ENCODE measurements at places on chromosomes 3 and 15.

DNA sequence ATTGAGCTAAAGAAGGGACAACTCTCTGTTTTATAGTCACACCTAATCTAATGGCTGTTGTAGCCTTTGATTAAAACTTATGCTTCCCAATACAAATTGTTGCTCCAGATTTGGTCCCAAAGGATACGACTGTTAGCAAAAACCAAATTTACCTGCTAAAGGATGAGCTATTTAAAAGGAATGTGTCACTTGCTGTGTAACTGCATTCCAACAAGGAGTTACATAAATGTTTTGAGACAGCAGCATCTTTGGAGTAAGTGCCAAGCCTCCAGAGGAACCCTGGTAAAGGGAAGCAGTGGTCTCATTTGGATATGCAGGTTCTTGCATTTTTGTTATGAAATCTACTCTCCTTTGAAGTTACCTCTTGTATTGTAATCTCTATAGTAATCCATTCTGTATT, 233.3 kb downstream of the THSD4 start:
- DNase-seq: no peak

- no peak for DNase-seq
These were observed 421.5 kb downstream of the LPP start for GRCh38 chr3:188575501-188575900.

DNA sequence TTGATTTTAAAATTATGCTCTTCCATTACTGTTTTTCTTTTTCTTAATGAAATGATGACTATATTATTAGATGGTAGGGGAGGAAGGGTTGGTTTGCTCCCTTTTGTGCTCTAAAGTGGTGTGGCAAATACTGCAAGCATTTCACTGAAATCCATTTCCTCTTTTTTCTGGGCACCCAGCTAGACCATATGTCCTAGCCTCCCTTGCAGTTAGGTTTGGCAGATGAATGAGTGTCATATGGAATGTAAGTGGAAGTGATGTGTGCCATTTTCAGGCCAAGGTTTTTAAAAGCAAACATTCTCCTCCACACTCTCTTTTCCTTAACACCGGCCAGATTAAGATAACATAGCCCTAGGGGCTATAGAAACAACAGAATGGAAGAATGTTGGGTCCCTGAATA, 363.0 kb downstream of the FGF12 start:
- no peak for DNase-seq

DNA sequence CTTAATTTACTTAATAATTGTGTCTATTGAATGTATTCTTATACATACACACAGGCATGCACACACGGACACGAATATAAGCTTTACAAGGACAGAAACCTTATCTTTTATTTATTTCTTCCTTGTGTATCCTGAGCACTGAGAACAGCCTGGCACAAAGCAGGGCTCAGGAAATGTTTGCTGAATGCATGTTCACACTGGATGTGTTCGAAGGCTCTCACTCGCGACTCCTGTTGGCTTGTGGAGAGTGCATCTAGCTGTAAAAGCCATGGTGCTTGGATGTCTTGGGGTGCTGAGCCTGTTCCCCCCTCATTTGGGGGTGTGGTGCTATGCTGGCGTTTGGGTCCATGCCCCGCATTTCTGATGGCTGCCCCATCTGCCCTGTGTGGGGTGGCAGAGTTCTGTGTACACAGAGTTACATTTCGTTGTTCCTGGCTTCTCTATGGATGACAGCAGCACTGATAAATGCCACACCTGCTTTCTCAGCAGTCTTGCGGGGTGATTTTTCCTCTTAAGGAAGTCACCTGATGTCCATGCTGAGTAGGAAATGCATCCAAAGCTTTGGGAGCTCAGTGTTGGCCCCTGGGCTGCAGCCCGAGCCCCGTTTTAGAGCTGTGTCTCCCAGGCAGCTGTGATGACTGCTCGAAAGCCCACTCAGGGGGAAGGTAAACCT, 148.5 kb downstream of the IGF1R start:
- DNase-seq: no peak

GRCh38 chr15:62352817-62353216, 187.7 kb upstream of the C2CD4B start:
- DNase-seq: no peak

DNA sequence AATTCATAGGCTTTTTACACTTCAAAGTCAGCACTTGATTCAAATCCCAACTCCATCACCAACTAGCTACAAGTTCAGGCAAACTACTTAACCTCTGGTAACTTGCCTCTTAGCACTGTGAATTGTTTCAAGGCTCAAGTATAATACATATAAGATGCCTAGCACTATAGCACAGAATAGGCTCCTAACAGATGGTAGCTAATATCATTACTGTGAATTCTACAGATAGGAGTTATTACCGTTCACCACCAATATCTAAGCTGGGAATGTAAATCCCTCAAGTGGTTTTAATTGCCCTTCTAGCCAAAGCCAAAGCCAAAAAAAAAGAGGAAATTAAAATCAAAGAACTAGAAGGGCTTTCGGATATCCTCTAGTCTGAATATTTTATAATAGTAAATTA, 15.4 kb downstream of the DLG1 start:
- no peak for DNase-seq

- no peak for DNase-seq
These were observed 50.5 kb upstream of the KCNMB2 start for GRCh38 chr3:178485756-178486155.

GRCh38 chr3:193816656-193817311, 223.8 kb downstream of the OPA1 start:
- DNase-seq: no peak

- no peak for DNase-seq
These were observed 54.2 kb upstream of the PIK3R4 start for GRCh38 chr3:130800829-130801228.

DNA sequence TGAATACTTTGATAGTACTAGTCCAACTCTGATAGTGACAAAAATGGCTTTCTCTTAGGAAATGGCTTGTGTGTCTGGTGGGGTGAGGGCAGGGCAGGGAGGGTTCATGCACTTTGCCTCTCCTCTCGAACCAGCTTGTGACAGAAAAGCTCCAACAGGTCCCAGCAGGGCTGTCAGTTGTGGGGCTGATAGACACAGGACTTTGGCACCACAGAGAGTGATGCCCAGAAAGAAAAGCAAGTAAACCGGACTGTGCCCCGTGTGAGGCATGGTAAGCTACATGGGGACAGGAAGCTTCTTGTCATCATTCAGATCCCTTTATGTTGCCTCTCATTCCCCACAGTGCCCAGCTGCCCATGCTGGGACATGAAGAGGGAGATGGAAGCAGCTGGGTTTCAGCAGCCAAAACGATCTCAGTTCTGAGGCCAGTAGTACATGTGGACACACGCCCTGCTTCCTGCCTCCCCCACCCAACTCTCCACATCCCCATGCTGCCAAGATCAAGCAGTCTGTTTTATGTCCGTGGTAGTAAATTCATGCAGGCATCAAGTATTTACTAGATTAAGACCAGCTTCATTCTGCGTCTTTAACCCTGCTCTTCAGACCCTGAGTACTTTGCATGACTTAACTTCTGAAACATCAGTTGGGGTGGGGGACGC, 29.7 kb upstream of the LIPC start:
- DNase-seq: no peak

DNA sequence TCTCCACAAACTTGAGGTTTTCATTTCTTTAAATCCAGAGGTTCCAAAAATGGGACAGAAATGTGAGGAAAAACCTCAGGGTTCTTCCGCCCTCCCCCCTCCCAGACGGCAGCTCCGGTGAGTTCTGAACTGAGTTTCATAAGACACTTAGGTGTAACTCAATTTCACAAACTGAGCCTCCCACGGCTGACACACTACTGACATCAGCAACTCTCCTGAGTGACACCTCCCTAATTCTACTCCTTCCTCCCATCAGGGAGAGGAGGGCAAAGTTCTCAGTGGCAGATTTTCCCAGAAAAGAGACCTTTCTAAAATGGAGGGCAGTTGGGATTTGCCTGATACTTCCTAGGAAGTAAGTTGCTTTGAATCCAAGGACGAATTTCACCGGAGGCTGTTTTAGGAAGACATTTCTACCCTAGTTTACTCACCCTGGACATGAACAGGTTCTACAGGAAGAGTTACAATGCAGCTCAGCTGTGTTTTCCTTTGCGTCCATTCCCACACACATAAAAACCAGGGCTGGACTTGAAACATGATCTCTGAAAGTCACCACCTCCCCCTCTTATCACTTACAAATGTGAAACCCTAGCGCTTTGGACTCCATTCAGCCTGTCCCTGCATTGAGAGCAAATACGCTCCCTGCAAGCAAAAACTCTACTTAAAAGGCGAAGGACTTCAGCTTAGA, 78.1 kb upstream of the LMOD3 start:
- DNase-seq: peak; percentile 6

GRCh38 chr15:33985287-33985686, 17.0 kb downstream of the CHRM5 start:
- DNase-seq: no peak

- no peak for DNase-seq
These were observed 207.6 kb downstream of the UACA start for GRCh38 chr15:70555713-70556112.

DNA sequence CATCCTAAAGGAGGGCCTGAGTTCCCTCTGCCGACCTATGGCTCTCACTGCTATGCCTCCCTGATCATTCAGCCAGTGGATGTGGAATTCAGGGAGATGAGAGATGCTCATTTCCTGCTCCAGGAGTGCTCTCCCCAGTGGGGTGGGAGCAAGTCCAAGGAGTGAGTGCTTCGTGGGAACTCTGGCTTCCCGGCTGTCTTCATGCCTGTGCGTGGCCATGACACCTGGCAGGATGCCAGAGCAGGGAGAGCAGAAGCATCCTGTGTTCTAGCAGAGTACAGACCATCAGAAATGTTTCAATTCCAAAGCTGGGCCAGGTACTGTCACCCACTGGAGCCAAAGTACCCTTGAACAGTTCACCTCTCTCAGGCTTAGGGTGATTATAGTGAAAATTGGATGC, 45.1 kb downstream of the APH1B start:
- DNase-seq: no peak

DNA sequence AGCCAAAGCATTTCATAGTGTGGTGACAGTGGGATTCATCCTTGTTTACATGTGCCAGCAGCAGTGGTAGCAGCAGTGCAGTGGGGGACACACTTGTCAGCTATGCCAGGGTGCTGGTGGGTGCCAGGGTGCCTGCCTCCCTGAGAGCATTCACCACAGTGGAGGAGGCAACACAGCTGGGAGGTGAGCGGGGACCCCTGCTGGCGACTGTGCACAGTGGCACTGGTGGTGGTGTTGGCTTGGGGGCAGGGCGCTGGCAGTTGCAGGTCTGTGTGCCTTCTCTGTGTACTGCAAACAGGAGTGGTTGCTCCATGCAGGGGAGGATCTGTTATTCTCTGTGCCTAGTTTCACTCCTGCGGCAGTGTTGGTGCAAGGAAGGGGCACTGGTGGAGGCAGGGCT, 41.2 kb downstream of the CEP63 start:
- no peak for DNase-seq

DNA sequence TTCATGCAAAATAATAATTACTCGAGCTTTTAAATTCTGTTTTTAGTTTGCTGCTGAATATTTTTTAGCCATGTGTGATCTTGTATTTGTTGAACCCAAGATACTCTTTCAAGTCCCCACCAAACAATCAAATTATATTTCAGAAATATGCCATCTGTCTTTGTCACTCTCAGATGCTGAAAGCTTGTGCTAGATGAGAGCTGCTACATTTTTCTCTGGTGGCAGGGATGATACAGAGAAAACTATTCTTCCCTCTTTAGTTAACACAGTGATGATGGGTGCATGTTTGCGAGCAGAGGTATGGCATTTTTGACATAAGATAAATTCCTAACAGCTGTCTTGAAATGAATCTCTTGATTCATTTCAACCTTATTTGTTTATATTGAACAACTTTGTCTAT, 100.6 kb upstream of the NPHP3 start:
- no peak for DNase-seq

DNA sequence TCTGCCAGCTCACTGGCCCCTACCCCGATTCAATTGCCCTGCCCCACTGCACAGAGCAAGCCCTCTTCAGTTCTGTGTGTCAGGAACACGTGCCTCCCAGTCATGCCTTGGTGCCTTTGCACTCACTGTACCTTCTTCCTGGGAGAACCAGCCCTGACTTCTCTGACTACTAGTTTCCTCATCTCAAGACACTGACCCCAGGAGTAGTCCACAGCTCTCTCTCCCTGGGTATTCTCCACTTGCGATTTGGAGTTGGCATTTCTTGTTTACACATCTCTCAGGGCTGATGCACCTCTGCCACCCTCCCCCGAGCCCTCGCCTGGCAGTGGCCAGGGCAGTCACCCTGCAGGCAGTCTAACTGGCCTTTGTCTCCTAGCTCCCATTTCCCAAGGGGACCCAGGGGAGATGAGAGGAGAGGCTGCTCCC, 5.7 kb downstream of the CISH start:
- DNase-seq: no peak
